ENCODE measurements at places on chromosomes 7 and 10.

DNA sequence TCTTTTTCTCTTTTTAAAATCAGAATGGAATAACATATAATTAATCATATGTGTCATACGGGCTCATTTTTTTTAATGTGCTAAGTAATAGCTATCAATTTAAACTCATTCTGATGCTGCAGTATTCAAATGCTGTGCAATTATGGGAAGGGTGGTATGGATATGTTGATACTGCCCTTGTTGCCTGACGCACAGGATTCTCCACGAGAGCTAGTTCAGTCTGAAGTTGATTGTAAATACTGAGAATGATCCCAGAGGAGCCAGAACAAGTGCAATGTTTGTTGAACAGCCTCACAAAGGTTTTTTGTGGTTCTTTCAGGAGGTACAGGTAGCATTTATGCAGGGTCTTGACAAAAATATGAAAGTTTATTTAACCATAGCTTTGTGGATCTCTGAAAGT lies 13.4 kb downstream of the NPY start:
- peak; percentile 56 for DNase-seq

GRCh38 chr7:49618028-49618427 lies 155.4 kb upstream of the VWC2 start:
- DNase-seq = no peak

GRCh38 chr7:133781486-133782090 lies 345.6 kb upstream of the LRGUK start:
- DNase-seq = no peak

GRCh38 chr7:127878791-127879190 lies 152.4 kb downstream of the LRRC4 start:
- no peak for DNase-seq
